ENCODE measurements at places on chromosomes 7 and 10.

DNA sequence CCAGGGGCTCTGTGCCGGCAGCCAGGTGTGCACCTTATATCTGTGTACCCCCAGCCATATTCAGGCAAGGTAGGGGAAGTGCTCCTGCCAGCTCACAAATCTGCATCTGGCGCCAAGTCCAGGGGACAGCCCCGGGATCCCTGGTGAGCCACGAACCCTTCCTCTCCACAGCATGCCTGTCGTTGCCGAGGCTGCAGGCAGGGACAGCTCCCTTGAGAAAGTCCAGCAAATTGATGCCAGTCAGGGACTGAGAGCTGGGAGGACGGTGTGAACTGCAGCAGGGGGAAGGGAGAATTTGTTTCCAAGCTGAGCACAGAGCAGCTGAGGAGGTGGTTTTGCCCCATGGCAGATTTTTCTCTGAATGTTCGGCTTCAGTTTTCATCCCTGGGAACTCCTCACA, 919 bp downstream of the PLA2G12B start:
- DNase-seq, result no peak

DNA sequence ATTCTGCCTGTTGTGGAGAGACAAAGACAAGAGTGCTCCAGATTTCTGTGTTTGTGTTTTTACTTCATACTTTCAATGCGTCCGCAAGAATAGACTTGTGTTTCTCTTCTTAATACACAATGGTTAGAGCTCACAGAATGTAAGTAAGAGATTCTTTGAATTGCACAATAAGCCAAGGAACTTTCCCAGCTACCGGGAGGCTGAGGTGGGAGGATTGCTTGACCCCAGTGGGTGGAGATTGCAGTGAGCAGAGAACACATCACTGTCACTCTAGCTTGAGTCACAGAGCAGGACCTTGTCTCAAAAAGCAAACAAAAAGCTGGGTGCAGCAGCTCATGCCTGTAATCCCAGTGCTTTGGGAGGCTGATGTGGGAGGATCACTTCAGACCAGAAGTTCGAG, 250.7 kb upstream of the MYO3A start:
- DNase-seq, result no peak

GRCh38 chr10:119113751-119114732, 10.1 kb downstream of the DENND10 start:
- DNase-seq, result no peak

DNA sequence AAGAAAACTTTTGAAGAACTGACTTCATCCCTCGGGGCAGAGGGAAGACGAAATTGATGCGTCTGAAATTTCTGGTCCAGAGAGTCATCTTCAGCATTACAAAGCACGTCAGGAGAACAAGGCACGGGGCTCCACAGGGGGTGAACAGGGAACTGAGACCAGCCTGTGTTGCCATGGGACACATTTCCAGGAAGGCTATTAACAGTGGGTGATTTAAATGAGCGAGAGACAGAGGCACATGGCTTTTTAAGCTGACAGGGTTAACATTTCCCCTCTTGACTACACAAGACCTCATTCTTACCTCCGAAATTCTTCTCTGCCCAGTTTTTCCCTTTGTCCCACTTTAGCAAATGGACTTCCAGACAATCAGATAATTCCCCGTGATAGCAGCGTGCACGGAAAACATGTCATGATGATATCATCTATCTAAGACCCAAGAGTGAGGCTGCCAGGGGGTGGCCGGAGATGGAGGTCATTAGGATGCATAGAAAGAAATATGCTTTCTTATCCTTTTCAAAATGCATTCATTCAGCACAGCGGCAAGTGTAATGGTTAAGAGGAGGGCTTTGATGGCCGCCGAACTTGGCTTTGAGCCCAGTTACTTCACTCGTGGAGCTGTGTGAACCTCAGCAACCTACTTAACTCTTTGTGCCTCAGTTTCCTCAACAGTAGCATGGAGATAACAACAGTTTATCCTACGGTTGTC, 248.0 kb downstream of the PRPF18 start:
- no peak for DNase-seq

DNA sequence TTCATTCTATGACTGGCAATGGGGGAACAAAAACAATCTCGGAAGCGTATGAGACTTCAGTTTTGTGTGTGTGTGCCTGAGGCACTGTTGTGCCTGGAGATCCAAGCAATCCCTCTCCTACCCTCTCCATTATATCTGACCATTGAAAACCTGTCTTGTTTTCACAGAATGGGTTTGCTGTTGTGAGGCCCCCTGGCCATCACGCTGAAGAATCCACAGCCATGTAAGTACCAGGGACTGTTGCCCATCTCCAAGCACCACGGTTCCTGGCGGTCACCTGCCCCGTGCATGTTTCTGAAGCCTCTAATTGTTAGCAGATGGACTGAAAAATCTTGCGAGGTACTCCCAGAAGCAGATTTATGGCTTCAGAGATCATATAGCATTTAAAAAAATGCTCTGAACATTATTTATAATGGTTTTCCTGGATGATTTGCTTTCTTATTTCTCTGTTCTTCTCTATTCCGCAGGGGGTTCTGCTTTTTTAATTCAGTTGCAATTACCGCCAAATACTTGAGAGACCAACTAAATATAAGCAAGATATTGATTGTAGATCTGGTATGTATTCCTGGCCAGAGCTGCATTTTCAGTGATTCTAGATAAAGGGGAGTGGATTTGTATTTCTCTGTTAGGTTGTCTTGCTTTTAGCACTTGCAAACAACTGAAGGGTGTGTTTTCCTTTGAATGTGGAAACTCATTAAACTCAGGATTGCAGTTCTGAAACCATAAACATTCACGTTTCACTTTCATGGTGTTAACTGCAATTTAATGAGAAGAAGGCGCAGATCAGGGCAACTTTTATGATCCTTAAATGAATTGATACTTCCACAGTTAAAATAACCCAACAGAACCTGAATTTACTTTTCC, 288.2 kb downstream of the TWIST1 start:
- no peak for DNase-seq

DNA sequence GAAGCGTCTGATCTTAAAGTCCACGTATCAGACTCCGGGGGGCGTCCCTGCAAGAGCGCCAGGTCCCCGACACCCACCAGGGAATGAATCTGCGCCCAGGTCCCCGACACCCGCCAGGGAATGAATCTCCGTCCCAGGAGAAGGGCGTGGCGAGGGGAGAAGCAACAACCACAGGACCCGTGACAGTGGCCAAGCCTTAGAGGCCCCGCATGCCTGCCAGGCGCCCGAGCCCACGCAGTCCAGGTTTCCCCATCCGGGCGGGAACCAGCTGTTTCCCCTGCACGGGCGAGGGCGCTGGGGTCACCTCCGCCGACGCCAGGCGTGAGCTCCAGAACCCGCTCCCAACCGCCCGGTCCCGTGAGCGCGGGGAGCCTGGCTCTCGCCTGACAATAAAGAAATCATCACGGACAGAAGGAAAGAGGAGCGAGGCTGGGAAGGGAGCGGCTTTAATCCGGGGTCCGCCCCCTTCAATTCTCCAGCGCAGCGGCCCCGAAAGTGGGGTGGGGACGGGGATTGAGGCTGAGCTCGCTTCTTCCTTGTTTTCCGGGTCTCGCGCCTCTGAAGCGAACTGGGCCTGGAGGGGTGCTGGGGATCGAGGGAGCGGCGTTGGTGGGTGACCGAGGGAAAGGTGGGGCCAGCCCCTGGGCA, 29.0 kb upstream of the BMS1 start:
- peak; percentile 30 for DNase-seq

DNA sequence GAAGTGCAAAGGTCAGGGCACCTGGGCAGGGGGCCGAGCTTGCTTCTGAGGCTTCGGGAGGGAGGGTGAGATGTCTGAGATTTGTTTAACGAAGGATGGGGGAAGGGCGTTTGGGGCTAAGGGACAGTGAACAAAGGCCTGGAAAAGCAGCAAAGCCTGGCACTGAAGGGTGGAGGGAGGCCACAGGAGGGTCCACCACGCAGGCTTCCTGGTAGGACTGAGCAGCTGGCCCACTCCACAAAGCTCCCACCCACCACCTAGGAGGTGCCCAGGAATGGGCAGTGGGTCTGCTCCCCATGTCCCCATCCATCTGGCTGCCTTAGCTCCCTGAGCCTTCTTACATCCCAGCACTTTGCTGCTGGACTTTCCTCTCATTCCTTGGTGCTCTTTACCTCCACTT, 39.4 kb upstream of the CXCL12 start:
- no peak for DNase-seq

DNA sequence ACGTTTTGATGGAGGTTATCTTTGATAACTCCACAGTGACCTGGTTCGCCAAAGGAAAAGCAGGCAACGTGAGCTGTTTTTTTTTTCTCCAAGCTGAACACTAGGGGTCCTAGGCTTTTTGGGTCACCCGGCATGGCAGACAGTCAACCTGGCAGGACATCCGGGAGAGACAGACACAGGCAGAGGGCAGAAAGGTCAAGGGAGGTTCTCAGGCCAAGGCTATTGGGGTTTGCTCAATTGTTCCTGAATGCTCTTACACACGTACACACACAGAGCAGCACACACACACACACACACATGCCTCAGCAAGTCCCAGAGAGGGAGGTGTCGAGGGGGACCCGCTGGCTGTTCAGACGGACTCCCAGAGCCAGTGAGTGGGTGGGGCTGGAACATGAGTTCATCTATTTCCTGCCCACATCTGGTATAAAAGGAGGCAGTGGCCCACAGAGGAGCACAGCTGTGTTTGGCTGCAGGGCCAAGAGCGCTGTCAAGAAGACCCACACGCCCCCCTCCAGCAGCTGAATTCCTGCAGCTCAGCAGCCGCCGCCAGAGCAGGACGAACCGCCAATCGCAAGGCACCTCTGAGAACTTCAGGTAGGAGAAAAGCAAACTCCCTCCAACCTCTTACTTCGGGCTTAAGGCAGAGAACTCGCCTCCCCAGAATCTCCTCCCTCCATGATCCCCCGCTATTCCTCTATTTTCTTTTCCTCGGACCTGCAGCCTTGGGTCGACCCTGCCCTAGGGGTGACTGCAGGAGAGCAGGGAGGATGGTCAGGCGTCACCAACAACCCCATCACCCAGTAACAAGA, at the start of gene SERPINE1:
TSS of gene SERPINE1 (plus strand) at position 454 of the 809 bp plus-strand sequence. CDS start 1,290 bp downstream, outside the sequence.
- peak; percentile 58 for DNase-seq

DNA sequence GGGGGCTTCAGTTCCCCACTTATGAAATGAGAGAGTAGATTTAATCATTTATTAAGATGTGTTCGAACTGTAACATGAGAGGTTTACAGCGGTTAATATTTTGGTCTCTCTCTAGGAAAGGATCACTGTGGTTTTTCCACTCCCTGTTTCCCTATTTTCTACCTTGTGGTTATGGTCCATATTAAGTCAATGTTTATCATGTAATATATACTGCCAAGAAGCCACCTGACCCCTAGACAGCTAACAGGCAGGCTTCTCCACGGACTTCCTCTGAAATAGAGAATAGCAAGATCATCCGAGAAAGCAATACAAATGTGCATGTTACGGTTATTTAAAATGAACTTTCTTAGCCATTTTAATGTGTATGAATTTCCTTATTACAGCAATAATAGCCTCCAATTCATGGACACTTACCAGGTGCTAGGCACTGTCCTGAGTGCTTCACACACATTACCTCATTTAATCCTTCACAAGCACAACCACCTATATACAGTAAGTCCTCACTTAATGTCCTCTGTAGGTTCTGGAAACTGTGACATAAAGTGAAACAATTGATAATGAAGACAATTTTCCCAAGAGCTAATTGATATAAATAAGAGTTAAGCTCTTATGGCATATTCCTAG, 835 bp upstream of the COL28A1 start:
- no peak for DNase-seq

DNA sequence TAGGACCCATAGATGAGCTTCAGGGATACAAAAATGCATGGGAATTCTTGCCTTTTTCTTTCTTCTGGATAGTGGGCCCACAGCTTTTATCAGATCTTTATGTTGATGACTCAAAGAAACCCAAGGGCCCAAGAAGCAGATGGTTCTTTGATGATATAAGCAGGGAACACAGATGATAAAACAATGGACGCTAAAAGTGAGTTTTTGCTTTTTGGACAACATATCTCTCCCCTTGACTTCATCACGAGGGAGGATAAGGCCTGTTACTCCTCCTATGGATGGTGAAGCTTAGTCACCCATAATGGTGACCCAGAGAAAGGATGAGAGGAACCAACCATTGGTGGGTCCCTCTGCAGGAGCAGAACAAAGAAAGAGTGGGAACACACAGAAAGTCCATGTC, 6.5 kb upstream of the OGA start:
- DNase-seq, result no peak

DNA sequence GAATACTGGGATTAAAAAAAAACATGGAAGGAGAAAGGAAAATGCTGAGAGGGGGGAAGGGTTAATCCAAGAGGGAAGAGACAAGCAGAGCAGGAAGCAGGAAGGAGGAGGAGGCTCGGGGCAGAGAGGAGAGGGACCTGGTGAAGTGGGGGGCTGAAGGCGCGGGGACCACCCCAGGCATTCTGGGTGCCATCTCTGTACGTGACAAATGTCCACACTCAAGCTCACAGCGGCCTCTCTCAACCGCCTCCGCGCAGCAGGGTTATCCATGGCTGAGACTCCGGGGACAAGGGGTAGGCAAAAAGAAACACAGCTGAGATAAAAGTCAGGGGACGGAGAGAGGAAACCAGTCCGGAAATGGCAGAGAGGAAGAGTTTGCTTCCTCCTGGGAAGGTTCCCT, 33.9 kb downstream of the EN2 start:
- no peak for DNase-seq

DNA sequence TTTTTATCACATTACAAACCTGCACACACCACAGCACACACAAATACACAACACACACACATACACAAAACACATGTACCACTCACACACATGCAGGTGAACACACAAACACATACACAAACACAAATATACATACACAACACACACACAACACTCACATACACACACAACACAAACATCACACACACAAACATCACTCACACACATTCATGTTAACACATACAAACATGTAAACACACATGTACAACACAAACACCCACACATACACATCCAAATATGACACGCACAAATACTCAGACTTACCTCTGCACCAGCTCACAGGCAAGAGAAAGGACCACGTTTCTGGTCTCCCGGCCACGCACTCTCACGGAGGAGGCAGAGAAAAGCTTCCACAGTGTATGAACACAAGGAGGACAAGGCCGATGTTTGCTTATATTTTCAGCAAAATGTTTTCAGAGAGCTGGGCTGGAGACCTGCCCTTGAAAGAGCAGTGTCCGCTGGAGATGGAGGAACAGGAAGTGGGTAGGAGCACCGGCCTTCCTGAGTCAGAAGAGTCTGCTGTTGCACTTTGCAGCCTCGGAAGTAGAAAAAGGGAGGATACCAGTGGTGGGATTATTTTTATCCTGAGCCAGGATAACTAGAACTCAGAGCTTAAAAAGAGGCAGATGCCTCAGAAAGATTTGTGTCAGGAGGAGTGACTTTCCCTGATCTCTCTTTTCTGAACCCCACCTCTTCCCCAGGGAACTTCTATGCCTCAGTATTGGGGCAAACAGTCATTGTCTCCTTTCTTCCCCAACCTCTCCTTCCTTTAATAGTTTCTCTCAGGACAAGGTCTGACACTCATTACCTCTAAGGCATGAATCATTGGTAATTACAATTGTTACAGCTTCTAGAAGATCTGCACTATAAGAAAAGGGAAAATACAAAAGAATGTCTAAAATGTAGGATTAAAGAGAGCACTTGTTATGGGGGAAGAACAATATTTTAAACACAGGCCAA, at the start of gene GIMAP6:
TSS of gene GIMAP6 (minus strand) at position 520 of the 999 bp plus-strand sequence. CDS start 2,243 bp downstream, outside the sequence.
- peak; percentile 59 for DNase-seq
